ENCODE measurements at places on chromosomes 1 and 21.

DNA sequence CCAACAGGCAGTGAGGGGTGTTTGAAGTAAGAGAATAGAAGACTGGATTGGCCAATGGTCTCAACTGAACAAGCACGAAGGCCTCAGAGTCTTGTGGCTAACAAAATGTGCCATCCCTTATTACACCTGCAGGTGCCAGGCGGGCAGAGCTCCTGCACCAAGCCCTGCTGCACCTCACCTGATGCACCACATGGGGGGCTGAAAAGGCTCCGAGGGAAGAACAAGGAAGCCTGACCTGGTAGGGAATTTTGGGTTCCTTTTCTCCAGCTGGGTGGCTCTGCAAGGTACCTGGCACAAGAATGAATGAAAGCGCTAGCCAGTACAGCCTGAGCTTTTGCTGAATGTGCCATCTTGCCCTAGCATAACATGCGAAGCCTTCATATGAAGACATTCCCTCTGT, 9.7 kb downstream of the HSD3B1 start:
- DNase-seq = no peak

DNA sequence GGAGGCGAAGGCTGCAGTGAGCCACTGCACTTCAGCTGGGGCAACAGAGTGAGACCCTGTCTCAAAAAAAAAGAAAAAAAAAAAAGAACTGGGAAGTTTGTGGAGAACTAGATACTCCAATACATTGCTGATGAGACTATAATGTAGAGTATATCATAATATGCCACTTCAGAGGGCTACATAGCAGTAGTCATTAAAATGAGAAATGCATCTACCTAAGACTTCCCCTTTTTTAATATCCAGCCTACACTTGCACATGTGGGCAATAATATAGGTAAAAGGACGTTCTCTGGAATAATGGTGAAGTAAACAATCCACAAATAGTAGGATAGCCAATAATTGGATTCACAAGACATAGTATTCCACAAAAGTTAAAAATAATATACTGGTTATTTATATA, 311.0 kb downstream of the HLX start:
- no peak for DNase-seq

- DNase-seq = no peak
Measured at GRCh38 chr21:38751379-38752050, 54.2 kb upstream of the ETS2 start.

- no peak for DNase-seq
Measured at GRCh38 chr1:27009601-27010197, 3.0 kb downstream of the TENT5B start.

DNA sequence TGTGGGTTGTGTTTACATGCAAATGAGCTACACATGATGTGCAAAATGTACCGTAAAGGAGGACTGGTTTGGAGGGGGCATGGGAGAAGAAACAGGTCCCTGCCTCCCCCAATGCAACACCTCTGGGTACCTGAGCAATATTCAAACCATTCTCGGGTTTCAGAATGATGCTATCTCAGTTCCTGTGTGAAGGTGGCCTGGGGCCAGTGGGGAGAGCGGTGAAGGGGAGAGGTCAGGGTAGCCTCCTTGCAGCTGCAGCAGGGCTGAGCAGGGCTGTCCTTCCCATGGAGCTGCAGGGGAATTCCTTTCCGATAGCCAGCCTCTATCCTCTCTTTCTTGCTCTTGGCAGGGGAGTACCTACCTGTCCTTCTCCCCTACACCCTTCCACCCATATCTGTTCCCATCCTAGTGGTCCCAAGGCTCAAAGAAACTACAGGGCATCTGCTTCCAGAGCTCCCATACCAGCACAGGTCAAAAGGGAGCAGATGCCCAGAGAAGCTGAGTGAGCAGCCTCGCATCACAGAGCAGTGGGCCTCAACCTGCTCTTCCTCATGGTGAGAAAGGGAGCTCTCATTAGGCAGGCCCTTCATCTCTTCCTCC, 11.9 kb downstream of the MEF2D start:
- DNase-seq = no peak

DNA sequence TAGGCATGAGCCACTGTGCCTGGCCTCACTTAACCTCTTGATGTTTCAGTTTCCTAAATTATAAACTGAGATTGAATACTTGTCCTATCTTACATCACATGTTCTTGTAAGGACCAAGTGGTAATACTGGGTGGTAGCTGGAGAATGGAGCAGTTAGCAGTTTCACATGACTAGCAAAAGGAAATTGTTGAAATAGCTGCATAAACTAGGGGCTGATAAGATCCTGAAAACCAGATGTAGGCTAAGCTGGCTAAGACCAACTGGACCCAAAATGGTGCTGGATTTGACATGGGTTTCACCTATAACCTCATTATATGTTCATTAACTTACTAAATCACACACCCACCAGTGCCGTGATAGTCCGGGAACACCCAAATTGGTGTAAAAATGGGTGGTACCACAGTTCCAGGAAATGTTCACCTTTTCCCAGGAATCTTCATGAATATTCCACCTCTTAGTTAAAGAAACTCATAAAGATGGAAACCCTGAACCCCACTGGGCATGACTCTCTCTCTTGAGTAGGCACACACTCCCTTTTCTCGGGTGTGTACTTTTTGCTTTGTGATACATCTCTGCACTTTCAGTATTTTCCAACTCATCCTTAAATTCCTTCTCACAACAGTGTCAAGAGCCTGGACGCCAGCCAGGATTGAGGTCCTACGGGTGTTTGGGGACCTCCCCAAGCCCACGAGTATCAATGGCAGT, at the start of gene PAPPA2:
Gene PAPPA2, plus strand, starts transcription at position 502 of the 705 bp plus-strand sequence. CDS start 93,148 bp downstream, outside the sequence.
- DNase-seq = no peak

GRCh38 chr1:164930241-164930640, 371.3 kb downstream of the PBX1 start:
- no peak for DNase-seq

DNA sequence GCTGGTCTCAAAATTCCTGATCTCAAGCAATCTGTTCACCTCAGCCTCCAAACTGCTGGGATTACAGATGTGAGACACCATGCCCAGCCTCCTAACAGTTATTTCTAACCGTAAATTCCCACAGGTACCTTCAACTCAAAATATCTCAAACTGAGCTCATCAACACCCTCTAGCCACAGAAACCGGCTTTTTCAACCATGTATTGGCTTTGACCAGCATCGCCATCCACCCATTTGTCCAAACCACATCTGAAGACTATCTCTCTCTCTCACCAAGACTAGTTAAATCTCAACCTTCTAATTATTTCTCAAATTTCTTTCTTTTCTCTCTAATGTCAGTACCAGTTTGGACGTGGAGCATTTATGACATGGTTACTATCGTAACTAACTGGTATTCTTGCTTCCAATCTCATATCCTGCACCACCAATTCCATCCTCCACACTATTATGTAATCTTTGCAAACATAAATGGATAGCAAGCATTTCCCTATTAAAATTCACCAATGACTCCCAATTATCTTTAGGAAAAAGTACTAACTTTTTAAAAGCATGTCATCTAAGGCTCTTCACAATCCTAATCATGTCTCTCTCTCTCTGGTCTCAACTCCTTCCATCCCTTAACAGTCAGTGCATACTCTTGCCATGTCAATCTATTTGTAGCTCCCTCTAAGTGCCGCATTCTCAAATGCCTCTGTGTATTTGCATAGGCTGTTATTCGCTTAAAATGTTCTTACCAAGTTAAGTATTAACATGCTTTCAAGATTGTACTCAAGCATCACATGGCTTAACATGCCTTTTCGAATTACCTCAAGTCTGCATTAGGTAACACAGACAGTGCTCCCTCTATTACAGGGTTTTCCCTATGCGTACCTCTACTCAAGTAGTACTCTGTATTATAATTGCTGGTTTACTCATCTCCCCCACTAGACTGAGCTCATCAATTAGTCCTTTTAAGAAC, 18.1 kb downstream of the RSBN1 start:
- no peak for DNase-seq
